ENCODE measurements at places on chromosomes 7 and 10. TPM values are rescaled to one million over a fixed set of nuclear protein-coding genes. Genes with fewer than 3 reads are reported as not detected.

DNA sequence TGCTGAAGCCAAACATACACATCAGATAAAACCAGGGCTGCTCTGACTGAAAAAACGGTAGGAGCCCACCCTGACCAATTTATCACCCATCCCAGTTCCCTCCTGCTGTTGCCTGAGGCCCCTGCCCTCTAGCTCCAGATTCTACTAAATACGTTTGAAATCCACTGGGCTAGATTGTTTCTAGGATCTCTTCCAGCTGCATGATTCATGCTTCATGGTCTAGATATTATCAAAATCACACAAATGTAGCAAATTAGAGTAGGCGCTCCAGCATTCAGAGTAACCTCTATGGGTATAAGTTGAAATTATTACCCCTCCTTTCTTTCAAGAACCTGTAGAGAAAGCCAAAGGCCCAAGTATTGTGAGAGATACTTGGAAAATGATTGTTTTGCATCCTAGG, 151.2 kb upstream of the FAM13C start:
- no peak overlapping the region for H3K4me3 ChIP-seq
- H3K27me3 ChIP-seq = no peaks in the 10 kb centered on the region
- peak; percentile 55 for DNase-seq
- no peaks in the 10 kb centered on the region for H3K36me3 ChIP-seq

GRCh38 chr10:102665904-102666509, 21.7 kb downstream of the TRIM8 start:
- no peak for DNase-seq
- H3K36me3 ChIP-seq = no peaks in the 10 kb centered on the region
- no peaks in the 10 kb centered on the region for H3K27me3 ChIP-seq
- no peak overlapping the region for H3K4me3 ChIP-seq

INPP5A gene
- total RNA-seq = 21.1 TPM

MOGAT3 gene
- not detected for total RNA-seq

- DNase-seq = no peak
- H3K4me3 ChIP-seq = no peak overlapping the region
- H3K27me3 ChIP-seq = no peaks in the 10 kb centered on the region
- no peaks in the 10 kb centered on the region for H3K36me3 ChIP-seq
- no peak overlapping the region for H3K27ac ChIP-seq
These were observed 24.7 kb downstream of the LRRC27 start for GRCh38 chr10:132356621-132357195.

GRCh38 chr10:3869036-3869435, 84.0 kb upstream of the KLF6 start:
- DNase-seq = no peak
- no peaks in the 10 kb centered on the region for H3K27me3 ChIP-seq
- H3K4me1 ChIP-seq = no peaks in the 10 kb centered on the region
- H3K36me3 ChIP-seq = no peaks in the 10 kb centered on the region
- no peak overlapping the region for H3K27ac ChIP-seq

DDC gene
- not detected for total RNA-seq
